Hindlimb muscle (tissue), 1 donor: ENCODE measurements at places on chromosomes 1 and 21.

DNA sequence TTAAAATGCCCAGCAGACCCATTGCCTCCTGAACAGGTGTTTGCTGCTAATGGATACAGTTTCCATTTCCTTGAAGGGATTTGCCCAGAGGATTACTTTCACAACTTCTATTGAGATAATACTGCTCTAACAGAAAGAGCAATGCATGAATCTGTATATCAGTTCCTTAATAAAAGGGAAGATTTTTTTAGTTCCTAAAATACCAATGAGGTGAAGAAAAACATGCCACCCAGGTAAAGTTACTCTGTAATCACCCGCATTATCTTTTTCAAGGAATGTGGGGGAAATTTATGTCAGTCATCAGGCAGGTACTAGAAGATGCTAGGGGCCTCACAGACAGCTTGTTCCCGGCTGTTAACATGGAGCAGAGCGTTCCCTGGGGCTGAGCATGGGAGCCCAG is 41.1 kb downstream of the KCNJ15 start:
- DNase-seq = no peak

GRCh38 chr1:24189528-24189927 is 2.4 kb upstream of the IFNLR1 start:
- DNase-seq = no peak

DNA sequence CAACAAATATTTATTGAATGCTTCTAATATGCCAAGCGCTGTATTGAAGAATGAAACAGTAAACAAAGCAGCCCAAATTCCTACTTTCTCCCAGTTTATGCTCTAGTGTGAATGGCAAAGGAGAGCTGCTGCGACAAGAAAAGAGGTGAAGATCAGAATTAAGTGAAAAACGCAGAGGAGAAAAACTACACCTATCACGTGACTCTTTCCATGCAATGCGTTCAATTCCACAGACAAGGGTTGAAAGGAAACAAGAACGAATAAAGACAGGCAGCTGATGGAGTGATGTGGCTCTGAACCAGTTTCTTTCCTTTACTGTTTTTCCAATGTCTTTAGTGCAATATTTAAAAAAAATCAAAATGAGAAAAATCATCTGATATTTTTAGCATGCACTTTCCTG is 23.6 kb downstream of the MT1HL1 start:
- peak; percentile 14 for DNase-seq

DNA sequence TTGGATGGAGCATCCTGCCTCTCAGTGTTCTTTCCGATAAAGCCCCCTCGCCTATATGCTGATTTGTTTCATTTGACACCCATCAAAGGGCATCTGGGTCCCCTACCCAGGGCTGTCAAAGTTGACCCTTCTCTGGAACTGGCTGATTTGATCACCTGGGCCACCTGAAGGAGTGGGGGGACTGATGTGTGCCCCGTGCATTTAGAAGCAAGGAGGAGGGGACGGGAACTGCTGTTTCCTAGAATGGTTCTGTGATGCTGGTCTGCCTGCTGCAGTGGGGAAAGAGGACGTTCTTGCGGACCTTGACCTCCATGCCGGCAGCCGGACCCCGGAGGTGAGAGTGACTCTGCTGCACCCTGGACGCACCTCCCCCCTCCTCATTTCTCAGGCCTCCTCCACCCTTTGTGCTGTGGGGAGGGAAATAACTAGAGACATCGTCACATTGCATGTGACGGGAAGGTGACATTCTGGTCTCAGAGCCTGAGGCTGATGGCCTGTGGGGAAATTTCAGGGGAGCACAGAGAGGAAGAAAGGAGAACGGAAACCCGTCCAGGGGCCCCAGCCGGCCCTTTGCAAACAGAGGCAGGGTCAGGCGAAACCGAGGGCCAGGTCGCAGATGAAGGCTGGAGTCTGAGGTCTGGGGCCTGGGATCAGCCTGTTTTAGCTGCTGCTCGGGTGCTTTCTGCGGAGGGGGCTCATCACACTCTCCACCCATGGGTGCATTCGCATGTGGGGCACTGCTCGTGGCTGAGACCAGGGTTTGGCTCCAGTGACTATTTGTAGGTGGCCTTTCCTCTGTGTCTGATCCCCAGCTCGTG is 25.7 kb downstream of the CRYAA start:
- DNase-seq = no peak

DNA sequence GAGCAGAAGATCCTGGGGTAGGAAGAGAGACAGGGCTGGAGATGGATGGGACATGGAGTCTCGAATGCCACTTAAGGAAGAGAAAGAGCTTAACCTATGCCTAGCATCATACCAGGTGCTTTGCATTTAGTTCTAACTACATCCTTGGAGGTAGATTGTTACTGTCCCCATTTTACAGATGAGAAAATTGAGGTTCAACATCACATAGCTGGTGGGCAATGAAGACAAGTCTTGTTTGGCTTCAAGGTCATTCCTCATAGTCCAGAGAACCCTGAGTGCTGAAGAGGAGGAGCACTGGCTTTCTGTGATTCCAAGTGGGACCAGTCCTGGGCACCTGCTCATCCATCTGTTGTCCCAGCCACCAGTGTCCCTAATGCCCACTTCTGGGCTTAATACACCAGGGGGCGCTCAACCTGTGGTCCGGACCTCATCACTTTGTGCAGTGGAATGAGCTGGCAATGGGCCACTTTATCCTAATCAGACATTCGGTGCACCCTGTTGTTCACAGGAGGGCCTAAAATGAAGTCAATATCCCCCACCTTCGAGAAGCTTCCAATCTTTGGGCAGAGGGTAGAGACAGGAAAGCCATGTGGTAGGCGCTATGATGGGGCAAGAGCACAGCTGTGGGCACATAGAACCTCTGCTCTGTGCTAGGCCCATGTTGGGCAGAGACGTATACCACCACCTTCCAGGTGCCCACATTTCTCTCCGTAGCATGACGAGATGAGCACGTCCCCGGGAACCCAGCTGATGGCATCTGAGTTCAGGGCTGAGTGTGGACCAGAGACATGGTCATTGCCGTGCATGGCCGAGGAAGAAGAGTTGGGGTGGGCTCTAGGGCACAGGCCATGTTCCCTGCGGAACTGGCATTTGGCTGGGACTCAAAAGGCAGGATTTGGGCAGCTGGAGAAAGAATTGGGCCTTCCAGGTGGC is 9.2 kb downstream of the RPS6KA1 start:
- no peak for DNase-seq

DNA sequence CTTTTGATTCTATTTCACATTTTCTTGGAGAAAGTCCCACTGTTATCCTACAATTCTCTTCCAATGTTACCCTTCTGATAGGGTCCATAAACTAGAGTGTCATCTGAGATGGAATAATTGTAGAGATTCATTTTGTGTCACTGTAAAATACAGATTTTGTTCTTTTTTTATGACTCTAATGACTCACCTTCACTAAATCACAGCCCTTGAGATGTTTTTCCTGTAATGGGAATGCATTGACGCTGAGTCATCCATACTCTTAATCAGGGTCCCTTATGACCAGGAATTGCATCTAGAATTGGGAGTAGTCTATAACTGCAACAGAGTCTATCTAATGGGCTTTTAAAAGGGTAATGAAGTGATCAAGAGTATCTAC is 315.5 kb downstream of the TGFB2 start:
- DNase-seq = no peak

GRCh38 chr1:50971748-50972305 is 1.8 kb downstream of the CDKN2C start:
- no peak for DNase-seq

DNA sequence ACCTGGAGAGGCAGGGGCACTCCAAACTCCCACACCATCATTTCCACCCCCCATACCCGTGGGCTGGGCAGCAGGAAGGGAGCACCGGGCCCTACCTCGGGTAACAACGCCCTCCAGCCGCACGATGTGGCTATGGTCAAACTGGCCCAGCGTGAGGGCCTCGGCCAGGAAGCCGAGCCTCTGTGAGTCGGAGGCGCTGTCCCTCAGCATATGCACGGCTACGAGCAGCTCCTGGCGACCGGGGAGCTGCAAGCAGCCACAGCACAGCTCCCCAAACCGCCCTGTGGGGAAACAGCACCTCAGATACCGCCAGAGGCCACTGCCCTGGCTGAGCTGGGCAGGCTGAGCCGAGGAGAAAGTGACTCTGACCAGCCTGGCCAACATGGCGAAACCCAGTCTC is 29.2 kb downstream of the CDCA8 start:
- DNase-seq = no peak
